LoVo (cell line): ENCODE measurements at places on chromosomes 6 and 20.
A peak's percentile ranks its signal among the peaks of the same experiment; 100 is the strongest.

DNA sequence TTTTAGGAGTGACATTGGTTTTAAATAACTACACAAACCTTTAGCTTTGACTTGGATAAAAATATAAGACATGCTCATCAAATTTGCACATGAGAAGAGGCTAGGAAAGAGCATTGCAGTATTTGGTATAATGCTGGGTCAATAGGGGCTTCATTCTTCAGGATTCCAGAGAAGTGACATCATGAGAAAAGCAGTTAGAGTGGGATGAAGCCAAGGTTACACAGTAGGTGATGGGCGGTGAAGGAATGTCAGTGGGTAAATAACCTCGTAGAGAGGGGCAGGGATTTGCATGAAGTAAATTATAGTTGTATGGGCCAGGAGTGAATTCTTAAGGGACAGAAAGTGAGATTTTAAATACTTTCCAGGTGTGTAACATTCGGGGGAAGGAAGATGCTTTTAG is 216.2 kb downstream of the RFPL4B start:
- no peak for DNase-seq

DNA sequence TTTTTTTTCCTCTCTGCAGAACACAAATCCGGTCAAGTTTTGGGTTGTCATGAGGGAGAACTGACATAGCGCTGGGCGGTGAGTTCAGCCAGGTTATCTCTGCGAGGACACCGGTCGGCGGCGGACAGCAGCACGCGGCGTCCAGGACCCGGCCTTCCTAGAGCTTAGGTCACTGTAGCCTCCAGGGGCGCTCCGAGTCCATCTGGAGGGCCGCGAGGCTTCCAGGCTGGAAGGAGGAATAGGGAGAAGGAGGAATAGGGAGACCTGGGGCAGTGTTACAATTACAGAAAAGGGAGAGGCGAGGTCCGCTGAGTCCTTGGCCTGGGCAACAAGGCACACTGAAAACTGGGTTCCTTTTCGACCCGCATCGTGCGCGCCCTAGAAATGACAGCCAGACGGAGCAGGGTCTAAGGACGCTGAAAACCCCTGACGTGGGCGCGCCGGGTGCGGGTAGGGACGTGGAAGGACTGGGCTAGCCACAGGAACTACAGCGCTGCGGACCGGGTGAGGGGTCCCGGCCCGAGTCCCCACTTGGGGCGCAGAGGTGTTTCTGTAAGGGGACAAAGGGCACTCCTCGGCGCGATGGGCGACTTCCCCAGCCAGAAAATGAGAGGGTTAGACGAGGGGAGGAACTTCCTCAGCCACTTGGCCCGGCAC is 536 bp upstream of the FNDC1 start:
- no peak for DNase-seq

DNA sequence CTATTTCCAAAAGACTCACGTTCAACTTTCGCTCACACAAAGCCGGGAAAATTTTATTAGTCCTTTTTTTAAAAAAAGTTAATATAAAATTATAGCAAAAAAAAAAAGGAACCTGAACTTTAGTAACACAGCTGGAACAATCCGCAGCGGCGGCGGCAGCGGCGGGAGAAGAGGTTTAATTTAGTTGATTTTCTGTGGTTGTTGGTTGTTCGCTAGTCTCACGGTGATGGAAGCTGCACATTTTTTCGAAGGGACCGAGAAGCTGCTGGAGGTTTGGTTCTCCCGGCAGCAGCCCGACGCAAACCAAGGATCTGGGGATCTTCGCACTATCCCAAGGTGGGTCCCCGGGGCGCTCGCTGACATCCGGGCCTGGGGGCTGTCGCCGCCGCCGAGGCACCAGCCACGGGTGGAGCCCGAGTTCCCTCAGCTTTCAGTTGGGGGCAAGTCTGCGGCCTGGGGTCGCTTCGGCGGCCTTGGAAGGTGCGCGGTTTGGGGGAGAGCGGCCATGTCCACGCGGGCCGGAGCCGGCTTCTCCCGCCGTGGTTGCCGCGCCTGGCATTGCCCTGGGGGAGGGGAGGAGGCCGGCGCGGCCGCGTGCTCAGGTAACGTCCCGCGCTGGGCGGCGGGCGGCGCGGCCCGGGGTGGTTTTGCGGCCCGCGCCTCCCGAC is 429 bp downstream of the AMD1 start:
- no peak for DNase-seq

DNA sequence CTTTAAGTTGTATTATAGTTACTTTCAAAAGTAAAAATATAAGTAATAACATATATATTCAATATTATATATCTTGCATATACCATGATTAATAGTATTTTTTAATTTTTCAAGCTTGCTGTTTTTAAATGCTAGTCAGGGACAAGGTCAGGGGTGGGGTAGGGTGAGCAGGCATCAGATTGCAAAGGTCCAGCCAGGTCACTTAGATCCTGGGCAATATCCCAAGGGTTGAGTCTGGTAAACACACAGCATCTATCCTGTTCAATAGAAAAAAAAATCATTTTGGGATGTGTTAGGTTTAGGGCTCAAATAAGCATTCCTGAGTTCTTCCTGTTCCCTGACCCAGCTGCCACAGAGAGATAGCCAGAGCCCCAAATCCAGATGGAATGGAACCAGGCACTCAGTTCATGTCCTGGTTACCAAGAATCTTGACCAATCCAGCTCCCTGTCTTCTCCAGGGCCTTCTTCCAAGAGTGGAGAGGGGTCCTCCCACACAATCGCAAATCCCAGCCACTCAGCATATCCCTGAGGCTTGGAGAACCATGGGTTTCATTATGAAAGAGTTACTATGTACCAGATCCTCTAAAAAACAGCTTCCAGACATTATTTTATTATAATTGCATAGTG is 134.9 kb upstream of the TOP1 start:
- no peak for DNase-seq

DNA sequence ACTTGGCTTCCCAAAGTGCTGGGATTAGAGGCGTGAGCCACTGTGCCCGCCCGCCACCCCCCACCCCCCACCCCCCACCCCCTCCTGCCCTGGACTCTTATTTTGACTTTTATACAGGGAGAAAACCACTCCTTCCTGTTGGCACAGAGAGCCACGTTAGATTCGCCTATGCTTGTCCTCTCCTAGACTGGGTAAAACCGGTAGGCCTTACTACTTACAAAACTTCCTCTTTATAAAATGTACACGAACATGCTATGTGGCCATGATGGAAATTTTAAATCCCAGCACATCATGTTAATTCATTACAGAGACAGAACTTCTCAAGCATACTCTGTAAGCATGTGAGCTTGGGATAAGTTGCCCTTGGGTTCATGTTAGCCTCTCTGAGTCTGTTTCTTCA is 124.2 kb downstream of the SLC24A3 start:
- no peak for DNase-seq

GRCh38 chr20:24834310-24834709 is 114.8 kb upstream of the CST7 start:
- DNase-seq: no peak

GRCh38 chr6:21000331-21000801 is 466.1 kb downstream of the CDKAL1 start:
- no peak for DNase-seq

DNA sequence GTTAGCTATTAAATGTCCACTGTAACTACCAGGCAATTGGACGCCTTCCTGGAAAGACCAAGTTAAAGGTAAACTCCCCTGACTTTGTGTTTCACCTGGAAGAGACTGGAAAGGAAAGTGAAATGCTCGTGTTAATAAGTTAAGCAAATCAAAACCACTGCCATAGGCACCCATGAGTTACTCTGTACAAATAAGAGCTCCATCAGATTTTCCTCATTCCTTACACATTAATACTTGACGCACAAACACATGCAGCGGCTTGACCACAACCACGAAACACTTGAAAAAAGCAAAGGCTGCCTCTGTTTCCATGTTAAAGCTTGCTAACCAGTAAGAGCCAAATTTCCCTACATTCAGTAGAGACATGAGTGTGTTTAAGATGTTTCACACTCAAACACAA is 19.8 kb downstream of the GCM1 start:
- DNase-seq: no peak

DNA sequence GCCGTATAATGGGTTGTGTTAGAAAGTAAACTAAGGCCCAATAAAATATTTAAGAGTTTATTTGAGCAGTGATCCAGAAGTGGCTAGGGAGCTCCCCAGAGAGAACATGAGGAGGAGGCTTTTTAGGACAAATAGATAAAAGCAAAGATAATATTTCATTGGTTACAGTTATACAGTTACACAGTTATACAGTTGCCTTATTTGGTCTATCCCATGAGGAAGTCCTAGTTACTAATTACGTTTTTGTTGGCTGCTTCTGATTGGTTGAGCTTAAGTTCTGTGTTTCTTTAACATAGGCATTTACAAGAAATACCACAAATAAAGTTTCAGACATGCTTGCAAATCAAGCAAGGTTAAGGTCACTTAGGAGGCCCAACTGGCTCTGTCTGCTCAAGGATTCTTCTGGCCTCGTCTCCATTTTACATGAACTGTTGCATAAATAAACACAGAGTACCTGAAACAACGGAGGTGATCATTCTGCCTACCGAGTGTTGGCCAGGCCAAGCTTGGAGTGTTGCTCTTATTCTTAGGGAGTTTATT is 7.0 kb downstream of the UBD start:
- peak; percentile 5 for DNase-seq

GRCh38 chr6:46276576-46277142 is 105.9 kb upstream of the ENPP5 start:
- DNase-seq: no peak

DNA sequence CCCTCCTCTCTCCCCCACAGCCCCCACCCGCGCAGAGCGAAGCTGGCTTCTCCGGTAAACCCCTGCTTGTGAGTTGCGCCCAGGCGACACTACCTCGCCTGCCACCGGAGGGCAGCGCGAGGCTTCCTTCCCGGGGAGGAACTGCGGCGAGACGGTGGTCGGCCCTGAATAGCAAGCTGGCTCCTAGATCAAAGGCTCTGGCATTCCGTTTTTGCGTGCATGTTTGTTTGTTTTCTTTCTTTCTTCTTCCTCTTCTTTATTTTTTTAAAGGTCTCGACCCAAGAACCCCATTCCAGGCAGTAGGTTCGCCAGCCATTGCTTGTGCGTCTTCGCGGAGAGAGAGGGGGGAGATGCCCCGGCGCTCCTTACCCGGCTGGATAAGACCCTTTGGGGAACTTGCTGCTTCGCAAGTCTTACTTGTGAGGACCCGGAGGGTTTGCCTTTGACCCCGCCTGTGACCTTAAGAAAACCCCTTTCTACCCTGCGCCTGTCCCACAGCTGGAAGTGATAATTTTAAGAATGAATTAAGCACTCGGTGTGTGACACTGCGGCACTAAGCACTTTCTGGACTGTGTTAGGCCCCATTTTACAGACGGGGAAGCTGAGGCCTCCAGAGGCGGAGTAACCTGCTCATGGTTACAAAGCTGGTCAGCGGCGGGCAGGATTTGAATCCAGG is 92.7 kb upstream of the SIRPA start:
- DNase-seq: no peak

GRCh38 chr20:63695424-63696305 is 787 bp upstream of the TNFRSF6B start:
- no peak for DNase-seq

GRCh38 chr6:81384921-81385320 is 367.6 kb downstream of the TENT5A start:
- no peak for DNase-seq

- no peak for DNase-seq
Measured at GRCh38 chr6:63864061-63864460, 228.5 kb downstream of the PHF3 start.

DNA sequence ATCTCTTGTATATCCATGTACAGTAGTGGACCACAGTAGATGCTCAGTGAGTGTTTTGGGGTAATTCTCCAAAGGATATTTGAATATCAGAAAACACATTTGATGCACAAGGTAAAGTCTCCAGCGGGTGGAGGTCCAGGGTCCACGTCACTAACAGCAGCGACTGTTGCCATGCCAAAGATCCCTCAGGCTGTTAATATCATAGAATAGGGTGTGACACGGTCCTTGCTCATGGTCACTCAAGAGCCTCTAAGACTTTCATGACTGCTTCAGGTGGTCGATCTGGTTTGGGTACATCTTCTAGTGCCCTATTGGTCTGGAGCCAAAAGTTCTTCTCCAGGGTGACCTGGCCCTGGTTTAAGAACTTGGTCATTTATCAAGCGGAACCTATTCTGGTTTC is 90.8 kb downstream of the OLIG3 start:
- no peak for DNase-seq

DNA sequence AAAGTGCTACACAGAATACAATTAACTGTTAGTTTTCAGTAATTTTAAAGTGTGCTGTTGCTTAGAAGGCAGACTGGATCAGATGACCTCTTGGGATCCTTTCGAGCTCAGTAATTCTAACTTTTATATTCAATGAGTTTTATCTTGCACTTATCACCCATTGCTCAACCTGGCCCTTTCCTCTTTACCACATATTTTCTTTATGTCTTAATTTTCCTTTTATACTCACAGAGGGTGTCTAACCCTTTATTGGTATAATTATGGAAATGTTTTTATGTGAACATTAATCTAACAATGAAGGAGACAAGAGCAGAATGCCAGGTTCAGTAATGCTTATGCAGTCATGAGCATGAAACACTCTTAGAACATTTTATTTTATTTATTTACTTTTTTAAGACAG is 39.7 kb upstream of the CARMIL1 start:
- DNase-seq: no peak

DNA sequence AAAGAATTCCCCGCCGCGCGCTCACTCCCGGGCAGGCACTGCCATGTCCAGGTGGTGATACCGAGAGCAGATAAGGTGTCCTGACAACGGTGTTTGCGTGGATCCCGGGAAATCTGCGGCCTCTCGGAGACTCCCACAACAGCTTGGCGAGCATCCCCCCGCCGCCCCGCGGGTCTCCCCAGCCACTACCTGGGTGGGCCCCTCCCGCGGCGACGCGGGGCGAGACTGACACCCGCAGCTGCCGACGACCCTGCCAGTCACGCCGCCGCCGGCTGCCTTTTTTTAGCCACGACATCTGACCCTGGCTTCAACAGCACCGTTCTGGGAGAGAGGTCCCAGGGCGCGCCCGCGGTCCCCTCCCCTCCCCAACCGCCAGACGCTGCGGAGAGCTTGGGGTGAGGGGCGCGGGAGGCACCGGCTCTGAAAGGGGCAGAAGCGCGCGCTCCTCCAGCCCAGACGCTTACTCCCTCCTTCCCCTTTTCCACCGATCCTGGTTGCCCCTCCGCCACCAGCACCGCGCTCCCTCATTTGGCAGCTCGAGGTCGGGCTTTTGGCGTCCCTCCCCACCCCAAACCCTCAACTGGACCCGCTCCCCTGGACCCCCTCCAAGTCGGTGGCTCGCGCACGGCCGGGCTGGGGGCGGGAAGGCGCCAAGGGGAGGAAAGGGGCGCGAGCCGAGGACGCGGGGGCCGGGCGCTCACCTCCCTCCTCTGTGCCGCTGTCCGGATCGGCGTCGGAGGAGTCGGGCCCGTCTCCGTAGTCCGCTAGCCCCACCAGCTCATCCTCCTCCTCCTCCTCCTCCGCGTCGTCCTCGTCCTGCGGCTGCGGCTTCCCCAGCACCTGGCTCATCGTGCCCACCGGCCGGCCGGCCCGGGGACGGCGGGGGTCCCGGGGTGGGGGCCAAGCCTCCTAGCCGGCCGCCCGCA is 665 bp downstream of the RRAGD start:
- peak; percentile 34 for DNase-seq

- DNase-seq: no peak
Measured at GRCh38 chr6:98529364-98529763, 305.0 kb upstream of the POU3F2 start.
